PC-3 (cell line): ENCODE measurements at places on chromosomes 11 and 22. TPM values are rescaled to one million over a fixed set of nuclear protein-coding genes. Genes with fewer than 3 reads are reported as not detected.
A peak's percentile ranks its signal among the peaks of the same experiment; 100 is the strongest.

DNA sequence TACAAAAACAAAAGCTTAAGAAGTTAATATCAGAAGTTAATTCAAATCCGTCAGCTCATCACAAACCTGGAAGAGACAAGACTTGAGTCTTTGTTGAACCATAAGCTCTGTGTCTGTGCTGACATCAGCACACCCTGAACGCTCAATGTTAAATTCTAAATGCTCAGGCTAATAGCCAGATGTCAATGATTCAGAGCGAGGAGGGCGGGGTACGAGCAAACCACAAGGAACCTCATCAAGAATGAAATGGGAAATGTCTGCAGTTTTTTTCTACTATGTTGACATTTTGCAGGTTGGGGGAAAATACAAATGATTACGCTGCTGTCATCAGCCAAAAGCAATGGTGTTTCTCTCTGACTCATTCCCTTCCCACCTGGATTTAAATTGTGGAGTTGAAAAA, 1057.2 kb downstream of the NTM start:
- H3K27ac ChIP-seq: no peak overlapping the region
- no peak for DNase-seq
- no peaks in the 10 kb centered on the region for H3K4me1 ChIP-seq
- 0 out of 2 replicates have a peak, but pooled peaks cover 4% of the 10 kb centered on the region for H3K27me3 ChIP-seq

The OR2D2 gene
- 0.11 TPM in 1 of 2 replicates, not detected in the other for total RNA-seq

The PATE2 gene
- total RNA-seq: not detected in 2 replicates

- no peak for DNase-seq
- H3K4me3 ChIP-seq: no peak overlapping the region
- H3K27ac ChIP-seq: no peak overlapping the region
- no peaks in the 10 kb centered on the region for H3K27me3 ChIP-seq
- H3K36me3 ChIP-seq: no peaks in the 10 kb centered on the region
These were observed 23.5 kb upstream of the CPT1A start for GRCh38 chr11:68865241-68865640.

GRCh38 chr11:8267831-8268529, 4.3 kb upstream of the LMO1 start:
- DNase-seq: no peak
- no peak overlapping the region for H3K4me3 ChIP-seq
- no peaks in the 10 kb centered on the region for H3K36me3 ChIP-seq
- peaks cover 4% of the 10 kb centered on the region for H3K4me1 ChIP-seq
- H3K27me3 ChIP-seq: peaks cover 5% of the 10 kb centered on the region
- no peak overlapping the region for H3K27ac ChIP-seq

DNA sequence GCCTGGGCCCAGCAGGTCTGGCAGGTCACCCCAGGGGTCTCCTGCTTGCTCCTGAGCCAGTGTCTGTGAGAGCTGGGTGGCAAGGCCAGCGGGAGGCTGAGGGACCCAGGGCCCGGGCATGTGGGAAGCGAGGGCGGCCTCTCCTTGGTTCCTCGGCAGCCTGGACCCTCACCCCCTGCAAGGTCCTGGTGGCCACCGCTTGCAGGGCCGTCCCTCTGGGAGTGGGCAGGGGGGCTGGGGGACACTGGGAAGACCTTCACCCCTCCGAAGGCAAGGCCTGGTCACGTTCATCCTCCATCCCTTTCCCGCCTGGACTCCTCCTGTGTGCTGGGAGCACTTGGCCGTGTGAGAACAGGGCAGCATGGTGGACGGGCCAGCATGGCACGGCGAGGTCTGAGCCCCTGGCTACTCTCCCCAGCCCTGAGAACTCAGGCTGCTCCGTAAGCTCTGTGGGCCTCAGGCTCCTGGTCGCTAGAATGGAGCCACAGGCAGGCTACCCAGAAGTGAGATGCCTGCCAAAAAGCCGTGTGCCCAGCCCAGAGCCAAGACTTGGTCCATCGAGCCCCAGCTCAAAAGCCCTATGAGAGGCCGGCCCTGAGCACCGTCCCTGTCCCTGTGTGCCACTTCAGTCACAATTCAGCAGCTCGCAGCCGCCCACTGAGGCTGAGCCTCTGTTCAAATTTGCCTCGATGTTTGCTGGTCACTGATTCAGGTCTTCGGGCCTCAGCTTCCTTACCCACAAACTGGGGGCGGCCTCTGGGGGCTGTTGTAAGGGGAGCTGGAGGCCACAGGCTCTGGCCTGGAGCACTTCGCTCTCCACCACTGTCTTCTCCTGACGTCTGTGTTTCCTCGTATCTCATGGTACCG, 45.0 kb downstream of the IGLL1 start:
- H3K36me3 ChIP-seq: no peaks in the 10 kb centered on the region
- 0 out of 2 replicates have a peak, but pooled peaks cover 2% of the 10 kb centered on the region for H3K4me1 ChIP-seq
- H3K27me3 ChIP-seq: no peaks in the 10 kb centered on the region
- DNase-seq: no peak
- no peak overlapping the region for H3K27ac ChIP-seq

The ROBO4 gene
- total RNA-seq: 1.6 and 9.7 TPM in 2 replicates

The KLHL35 gene
- total RNA-seq: 6.6 and 8.4 TPM in 2 replicates

The HOATZ gene
- not detected in 2 replicates for total RNA-seq

DNA sequence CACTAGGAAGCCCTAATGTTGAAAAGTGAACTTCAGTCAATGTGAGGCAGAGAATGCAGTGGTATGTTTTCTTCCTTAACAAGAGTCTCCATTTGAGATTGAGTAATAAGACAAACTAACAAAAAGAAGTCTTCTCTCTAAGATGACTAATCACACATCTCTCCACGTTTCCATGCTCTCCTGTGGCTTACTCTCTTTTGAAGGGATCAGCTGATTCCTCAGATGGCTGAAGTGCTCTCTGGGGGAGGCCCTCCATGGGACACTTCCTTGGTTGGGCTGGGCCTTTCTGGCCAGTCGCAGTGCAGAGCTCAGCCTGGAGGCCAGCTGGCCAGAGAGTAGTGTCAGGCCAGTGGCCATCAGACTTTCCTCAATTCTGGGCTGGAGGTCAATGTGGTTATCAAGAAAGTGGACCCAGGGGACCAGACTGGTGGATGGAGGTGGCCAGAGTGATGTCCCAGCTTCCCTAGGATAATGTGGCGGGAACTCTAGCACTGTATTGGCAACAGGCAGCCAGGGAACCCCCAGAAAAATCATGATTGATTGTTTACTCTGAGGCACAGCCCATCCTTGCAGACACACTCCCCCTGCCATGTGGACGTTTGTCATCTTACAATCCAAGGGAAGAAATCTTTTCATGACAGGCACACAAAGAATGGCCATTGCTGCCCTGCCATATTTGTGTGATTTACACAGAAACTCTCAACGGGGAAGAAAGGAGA, 14.5 kb downstream of the CSRP3 start:
- H3K4me3 ChIP-seq: no peak overlapping the region
- 0 out of 2 replicates have a peak overlapping the region, but pooled peaks have one; percentile 16 for H3K27ac ChIP-seq
- no peak for DNase-seq

- no peak for DNase-seq
- H3K4me3 ChIP-seq: no peak overlapping the region
- H3K27ac ChIP-seq: no peak overlapping the region
- no peaks in the 10 kb centered on the region for H3K4me1 ChIP-seq
- no peaks in the 10 kb centered on the region for H3K27me3 ChIP-seq
These were observed 151.6 kb upstream of the MTMR2 start for GRCh38 chr11:96075532-96075959.

The MRGPRD gene
- not detected in 2 replicates for total RNA-seq

The TENM4 gene
- total RNA-seq: 19.7 and 37.1 TPM in 2 replicates

DNA sequence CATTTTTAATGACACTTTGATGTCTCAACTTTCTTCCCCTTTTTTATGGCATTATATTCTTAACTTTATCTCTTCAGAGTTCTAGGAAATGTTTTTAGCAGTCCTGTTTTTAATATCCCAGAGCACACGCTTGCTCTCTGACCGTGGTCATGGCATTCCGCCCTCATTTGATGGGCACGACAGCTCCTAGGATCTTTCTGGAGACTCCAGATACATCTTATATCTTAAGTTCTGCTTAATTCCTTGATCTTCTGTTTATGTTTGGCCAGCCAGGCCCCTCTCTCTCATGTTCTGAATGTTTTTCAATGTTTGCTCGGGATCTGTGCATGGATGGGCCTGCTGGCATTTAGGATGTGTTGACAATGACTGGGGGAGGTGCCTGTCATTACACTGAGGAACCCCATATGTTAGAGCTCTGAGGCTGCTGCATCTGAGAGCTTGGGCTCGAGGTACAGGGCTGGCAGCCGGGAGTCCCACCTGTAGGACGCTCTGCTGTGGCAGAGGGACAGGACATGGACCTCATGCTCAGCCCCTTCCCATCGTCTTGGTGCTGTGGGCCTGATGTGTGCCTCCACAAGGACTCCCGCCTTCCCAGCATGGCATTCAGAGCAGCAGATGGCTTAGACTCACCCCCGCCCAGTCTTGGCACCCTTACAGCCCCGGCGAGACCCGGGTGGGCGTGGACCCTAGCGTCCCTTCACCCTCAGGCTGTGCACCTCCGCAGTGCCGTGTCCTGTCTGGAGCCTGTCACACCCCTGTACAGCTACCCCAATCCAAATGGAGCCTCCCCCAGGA, 75.0 kb downstream of the CDKN1C start:
- H3K36me3 ChIP-seq: no peaks in the 10 kb centered on the region
- H3K4me1 ChIP-seq: 0 out of 2 replicates have a peak, but pooled peaks cover 3% of the 10 kb centered on the region
- DNase-seq: no peak
- H3K27ac ChIP-seq: no peak overlapping the region

The BARX2 gene
- total RNA-seq: 0.47 and 1.2 TPM in 2 replicates

The GAL gene
- total RNA-seq: 32.2 and 46.7 TPM in 2 replicates

DNA sequence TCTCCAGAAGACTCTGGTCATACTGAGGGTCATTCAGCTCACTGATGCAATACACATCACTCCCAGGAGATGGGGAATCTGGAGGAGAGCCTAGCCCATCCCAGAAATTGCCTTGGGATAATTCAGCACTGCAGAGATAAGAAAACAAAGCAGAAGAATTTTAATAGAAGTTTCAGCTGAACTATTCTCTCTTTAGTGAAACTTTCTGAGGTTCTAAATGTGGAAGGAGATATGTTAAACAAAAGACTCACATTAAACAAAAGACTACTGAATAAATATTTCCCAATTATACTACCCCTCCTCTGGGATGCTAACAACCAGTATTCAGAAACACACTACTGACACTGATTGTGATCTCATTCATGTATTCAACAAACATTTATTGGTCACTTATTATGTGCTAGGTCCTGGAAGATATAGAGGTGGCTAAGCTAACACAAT, 47.8 kb downstream of the C2CD3 start:
- peak; percentile 16 for DNase-seq
- H3K36me3 ChIP-seq: peaks cover 4% of the 10 kb centered on the region; the same call in 1 of the 2 replicates
- H3K4me1 ChIP-seq: no peaks in the 10 kb centered on the region
- no peak overlapping the region for H3K27ac ChIP-seq
- H3K27me3 ChIP-seq: no peaks in the 10 kb centered on the region
- no peak overlapping the region for H3K4me3 ChIP-seq

The CCDC87 gene
- 0.69 TPM in 1 of 2 replicates, not detected in the other for total RNA-seq

The ZNF70 gene
- total RNA-seq: 2.3 and 3.7 TPM in 2 replicates

GRCh38 chr11:44258190-44258489, 51.8 kb downstream of the ALX4 start:
- no peaks in the 10 kb centered on the region for H3K27me3 ChIP-seq
- no peaks in the 10 kb centered on the region for H3K4me1 ChIP-seq
- no peak overlapping the region for H3K27ac ChIP-seq
- H3K36me3 ChIP-seq: no peaks in the 10 kb centered on the region

DNA sequence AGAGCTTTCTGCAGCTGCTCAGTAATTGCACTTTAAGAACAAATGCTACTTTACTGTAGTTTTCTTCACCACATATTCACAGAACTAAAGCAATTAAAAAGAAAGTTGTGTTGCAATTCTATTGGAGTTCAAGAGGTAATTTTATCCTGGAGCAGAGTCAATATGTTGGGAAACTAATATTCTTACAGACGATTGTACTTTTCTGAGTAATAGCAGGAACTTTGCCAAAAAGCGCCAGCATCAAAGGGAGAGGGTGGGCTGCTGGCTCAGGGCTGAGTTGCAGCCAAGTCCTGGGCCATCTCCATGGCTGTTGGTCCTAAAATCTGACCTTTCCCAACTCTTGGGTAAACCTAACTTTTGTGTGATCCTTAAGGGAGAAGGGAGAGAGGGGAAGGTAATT, 73.6 kb upstream of the MYO18B start:
- H3K4me3 ChIP-seq: no peak overlapping the region
- H3K27ac ChIP-seq: no peak overlapping the region
- no peaks in the 10 kb centered on the region for H3K36me3 ChIP-seq
- no peaks in the 10 kb centered on the region for H3K4me1 ChIP-seq
- DNase-seq: no peak
- H3K27me3 ChIP-seq: peaks cover 24% of the 10 kb centered on the region

GRCh38 chr11:70319396-70320076, 49.0 kb downstream of the PPFIA1 start:
- no peak overlapping the region for H3K4me3 ChIP-seq
- peaks cover 31% of the 10 kb centered on the region for H3K36me3 ChIP-seq
- DNase-seq: no peak
- no peaks in the 10 kb centered on the region for H3K4me1 ChIP-seq

DNA sequence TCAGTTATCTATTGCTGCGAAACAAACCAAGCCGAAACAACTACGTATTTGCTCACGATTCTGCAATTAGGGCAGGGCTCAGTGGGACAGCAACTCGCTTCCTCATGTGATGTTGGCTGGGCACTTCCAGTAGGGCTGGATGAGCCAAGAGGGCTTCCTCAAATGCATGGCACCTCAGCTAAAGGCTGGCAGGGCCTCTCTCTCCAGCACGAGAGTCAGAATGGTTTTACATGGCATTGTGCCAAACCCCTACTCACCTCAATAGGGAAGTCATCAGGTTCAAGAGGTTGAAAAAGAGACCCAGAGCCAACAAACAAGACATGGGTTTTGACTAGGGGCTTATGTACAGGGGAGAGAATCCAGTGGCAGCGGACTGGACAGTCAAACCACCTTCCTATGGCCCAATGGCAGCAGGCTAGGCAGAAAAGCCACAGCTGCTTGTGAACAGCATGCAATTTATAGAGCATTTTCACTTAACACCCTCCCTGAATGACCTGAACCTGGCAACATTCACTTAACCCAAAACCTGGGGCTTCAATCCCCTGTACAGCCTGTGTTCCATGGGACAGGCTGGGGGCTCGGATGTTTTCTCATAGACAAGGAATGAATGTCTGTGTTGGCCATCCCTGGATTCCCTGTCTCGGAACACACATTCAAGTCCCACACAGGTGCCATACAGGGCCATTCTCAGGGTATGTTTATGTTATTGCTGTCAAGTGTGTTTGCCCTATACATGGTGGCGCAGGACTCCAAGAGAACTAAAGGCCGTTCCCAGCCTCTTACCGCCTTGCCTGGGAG, 154.2 kb upstream of the NAV2 start:
- DNase-seq: no peak
- H3K36me3 ChIP-seq: no peaks in the 10 kb centered on the region; the same call in 1 of the 2 replicates
- peaks cover 6% of the 10 kb centered on the region; the same call in 1 of the 2 replicates for H3K4me1 ChIP-seq
- no peak overlapping the region for H3K27ac ChIP-seq
- H3K4me3 ChIP-seq: no peak overlapping the region

DNA sequence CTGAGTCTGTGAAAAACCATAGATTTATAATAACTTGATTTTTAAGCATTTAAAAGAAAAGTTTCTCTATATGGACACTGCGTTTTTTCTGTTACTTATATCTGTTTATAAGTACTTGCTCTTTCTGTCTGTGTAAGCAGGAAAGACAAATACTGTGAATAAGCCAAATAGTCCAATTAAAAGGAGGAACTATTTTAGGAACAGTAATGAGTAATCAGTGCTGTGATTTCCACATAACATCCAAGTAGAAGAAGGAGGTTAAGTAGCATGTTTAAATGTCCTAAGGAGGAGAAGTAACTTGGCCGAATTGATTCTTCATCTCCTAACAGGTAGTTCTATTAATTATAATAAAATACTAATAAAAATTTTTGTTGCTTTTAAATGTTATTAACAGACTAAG, 40.8 kb downstream of the ZNF214 start:
- no peaks in the 10 kb centered on the region for H3K4me1 ChIP-seq
- no peak overlapping the region for H3K4me3 ChIP-seq
- peak; percentile 4 for DNase-seq
- H3K27ac ChIP-seq: no peak overlapping the region
- no peaks in the 10 kb centered on the region for H3K36me3 ChIP-seq
- no peaks in the 10 kb centered on the region for H3K27me3 ChIP-seq
